ENCODE measurements at places on chromosomes 6 and 20.

DNA sequence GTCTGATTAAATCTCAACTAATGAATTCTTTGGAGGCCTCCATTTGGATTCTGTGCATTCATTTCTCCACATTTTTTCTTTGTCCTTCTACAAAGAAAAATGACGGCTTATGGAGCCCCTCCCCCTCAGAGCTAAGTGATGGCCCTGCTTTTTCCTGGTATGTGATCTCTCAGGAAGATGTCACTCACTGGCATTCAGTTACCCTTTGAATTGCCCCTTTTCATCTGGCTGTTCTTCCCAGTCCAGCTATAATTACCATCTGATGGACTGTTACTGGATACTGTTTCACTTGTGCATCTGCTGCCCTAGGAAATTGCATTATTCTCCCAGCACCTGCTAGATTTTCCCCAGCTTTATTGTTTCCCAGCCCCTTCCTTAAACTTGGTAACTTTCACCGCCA lies 151.9 kb downstream of the CFAP61 start:
- no peak for DNase-seq

- no peak for DNase-seq
These were observed 24.7 kb downstream of the PACSIN1 start for GRCh38 chr6:34490390-34491090.

DNA sequence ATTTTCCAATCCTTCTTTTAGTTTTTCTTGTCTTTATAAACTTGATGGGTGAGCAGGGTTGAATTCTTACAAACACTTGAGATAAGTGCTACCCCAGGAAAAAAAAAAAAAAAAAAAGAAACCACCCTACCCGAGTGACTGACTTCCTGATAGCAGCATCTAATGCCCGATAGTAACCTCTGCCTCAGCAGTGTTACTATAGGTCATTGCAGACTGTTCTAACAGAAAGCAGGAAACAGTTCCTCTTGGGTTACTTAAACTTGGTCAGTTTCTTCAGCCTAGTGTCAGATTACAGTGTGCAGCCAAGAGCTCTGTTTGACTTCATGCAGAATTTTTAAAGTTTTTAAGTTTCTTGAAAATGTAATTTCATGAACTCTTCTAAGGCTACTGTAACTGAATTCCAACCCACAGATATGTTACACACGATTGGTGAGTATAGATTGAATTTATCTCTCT lies 2.1 kb downstream of the MYLIP start:
- no peak for DNase-seq

GRCh38 chr6:139431602-139431956 lies 57.1 kb upstream of the CITED2 start:
- no peak for DNase-seq

DNA sequence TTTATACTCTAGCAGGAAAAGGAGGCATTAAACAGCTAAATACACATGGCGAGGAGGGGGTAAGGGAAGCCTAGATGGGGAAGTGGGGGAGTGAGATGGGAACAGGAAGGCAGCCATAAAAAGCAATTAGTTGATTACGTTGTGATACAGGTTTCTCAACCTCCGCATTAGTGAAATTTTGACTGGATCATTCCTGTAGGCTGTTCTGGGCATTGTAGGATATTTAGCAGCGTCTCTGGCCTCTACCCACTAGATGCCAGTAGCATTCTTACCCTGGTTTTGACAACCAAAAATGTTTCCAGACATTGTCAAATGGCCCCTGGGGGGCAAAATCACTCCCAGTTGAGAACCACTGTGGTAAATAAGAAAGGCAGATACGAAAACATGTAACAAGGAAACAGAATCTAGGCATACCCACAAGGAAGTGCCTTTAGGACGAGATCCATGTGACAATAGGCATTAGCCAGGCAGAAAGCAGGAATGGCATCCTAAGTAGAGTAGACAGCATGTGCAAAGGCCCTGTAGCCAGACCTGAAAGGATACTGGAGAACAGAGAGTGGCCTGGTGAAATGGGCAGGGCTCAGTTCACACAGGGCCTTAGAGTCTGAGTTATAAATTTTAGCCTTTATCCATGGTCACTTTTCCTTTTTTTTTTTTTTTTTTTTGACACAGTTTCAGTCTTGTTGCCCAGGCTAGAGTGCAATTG lies 25.8 kb upstream of the PTPN1 start:
- DNase-seq = no peak

DNA sequence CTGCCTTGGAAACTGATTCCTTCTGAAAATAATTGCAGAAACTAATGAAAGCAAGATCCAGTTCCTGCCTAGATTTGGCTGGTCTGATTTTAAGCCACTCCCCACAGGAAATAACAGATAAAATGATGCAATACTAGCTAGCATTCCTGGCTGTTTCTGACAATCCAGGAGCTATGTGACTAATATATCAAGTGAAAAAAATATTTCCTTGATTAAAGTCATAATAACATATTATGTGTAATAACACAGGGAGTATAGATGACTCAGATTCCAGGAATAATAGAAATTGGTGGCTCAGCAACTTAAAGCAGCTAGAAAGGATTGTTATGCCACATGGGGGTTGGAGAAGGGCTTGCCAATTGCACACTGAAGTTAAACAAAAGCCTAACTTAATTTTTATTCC lies 182.7 kb upstream of the SALL4 start:
- DNase-seq = no peak

GRCh38 chr6:18177286-18177965 lies 22.2 kb downstream of the KDM1B start:
- DNase-seq = no peak

DNA sequence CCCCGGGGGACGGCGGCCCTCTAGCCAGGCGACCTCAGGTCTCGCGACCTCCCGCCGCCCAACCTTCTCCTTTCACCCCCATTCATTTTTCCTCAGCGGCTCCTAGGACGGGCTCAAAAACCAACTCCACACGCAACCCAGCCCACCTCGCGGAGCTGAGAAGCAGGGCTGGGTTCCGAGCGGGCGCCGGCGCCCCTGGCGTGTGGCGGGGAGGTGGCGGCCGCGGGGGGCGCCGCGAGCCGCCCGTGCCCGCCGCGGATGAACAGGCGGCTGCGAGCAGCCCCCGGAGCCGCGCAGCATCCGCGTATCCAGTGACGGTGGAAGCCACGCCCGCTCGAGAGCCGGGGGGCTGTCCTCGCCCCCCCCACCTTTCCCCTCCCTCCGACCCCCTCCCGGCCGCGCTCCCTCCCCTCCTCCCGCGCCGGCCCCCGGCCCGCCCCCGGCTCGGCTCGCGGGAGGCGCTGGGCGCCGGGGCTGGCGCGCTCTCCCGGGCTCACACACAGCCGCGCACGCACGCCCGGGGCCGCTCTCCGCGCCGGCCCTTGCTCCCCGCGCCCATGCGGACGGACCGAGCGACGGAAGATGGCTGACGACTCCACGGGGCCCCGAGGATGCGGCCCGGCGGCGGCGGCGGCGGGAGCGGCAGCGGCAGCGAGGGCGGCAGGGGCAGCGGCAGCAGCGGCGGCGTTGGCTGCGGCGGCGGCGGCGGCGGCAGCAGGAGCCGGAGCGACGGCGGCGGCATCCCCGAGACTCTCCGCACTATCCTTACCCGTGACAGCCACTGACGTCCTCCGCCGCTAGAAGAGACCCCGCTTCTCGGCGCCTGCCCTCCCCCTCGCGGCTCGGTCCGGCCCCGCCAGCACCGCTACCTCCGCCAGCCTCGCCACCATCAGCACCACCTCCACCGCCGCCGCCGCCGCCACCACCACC lies at the start of gene SOBP:
SOBP (plus strand) TSS at position 482 of the 930 bp plus-strand sequence. CDS start 500 bp downstream, outside the sequence.
- peak; percentile 79 for DNase-seq

DNA sequence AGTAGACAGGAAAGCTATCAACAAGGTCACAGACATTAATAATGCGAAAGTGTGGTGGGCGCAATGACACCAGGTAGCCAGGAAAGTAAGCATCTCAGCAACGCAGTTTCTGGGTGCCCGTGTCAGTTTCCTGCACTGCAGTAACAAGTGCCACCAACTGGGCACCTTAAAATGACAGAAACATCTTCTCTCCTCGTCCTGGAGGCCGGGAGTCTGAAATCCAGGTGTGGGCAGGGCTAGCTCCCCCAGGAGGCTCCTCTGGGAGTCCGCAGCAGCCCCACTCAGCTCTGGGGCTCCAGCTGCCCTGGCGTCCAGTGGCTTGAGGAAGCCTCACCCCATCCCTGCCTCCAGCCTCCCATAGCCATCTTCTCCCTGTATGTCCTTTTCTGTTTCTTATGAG lies 387.2 kb downstream of the TAF4 start:
- no peak for DNase-seq

- no peak for DNase-seq
These were observed 559.6 kb upstream of the NRSN1 start for GRCh38 chr6:23566418-23566817.

- DNase-seq = no peak
These were observed 580.0 kb upstream of the ZNF337 start for GRCh38 chr20:26276554-26277210.

DNA sequence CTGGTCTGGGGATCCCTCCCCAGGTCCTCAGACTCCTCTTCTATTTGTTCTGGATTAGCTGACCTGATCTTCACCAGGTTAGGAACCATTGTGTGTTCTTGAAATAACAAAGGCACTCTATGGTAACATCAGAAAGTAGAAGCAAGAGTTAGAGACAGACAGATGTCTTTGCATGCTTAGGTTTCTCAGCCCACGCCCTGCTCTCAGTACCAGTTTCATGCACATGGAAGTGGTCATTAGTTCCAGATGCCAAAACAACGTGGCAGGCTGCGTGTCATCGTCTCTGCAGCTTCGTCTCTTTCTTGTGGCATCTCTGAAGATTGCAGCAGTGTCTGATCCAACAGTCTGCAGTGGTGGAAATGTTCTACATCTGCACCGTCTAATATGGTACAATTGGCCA lies 89.4 kb downstream of the PACRG start:
- DNase-seq = no peak

DNA sequence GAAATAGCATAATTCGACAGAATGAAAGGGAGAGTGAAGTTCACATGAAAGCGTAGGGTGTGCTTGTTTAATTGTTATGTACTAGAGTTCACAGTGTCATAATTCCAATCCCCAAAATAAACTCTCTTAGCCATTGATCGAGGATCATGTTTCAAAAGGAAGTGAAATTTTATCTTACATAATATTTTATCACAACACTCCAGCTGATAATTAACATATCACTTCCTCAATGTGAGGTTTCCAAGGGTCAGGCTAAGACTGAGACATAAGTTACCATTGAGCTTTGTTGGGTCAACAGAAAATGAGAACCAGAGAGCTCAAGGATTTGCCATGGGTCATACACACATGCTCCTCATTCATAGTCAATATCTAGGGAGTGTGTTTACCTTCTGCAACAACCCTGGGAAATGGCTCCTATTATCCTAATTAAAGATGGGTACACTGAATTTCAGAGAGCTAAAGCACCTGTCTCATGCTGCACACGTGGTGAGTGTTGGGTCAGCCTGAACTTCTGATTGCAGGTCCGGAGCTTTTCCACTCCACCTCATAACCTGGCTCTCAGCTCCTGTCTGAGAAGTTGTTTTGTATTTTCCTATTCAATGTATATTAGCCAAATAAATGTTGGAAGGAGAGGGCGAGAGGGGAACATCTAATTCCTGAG lies 3.0 kb downstream of the GSTA2 start:
- DNase-seq = no peak

DNA sequence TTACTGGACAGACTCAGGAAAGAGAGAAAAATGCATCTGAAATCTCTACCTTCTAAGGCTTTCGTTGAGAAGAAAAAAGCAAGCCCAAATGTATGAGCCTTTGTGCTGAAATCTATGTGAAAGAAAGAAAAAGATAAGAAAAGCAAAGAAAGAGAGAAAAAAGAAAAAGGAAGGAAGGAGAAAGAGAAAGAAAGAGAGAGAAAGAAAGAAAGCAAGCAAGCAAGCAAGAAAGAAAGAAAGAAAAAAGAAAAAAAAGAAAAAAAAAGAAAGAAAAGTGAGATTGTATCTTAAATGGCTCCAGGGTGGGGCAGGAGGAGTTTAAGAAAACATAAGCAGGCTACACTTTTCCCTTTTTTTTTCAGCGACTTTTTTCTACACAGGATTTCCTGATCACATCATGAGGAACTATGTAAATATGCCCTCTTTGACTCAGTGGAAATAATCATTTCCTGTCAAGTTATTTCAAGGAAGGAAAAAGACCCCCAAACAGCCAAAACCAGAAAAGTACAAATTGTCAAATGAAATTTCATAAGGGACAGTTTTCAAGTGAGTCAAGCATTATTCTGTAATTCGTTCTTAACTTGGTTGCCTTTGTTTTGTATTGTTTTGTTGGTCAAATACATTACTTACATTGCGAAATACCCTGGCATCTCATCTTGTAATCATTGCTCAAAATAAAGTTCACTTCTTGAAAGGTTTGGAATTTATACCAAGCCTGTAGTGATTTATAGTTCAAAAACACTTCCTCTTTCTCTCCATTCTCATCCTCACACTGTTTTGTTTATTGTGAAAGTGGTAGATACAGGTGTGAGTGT lies 79.5 kb upstream of the RNF217 start:
- no peak for DNase-seq

Data from type B pancreatic cell (in vitro differentiated cells).